ENCODE measurements at places on chromosomes 7 and 10. TPM values are rescaled to one million over a fixed set of nuclear protein-coding genes. Genes with fewer than 3 reads are reported as not detected.

DNA sequence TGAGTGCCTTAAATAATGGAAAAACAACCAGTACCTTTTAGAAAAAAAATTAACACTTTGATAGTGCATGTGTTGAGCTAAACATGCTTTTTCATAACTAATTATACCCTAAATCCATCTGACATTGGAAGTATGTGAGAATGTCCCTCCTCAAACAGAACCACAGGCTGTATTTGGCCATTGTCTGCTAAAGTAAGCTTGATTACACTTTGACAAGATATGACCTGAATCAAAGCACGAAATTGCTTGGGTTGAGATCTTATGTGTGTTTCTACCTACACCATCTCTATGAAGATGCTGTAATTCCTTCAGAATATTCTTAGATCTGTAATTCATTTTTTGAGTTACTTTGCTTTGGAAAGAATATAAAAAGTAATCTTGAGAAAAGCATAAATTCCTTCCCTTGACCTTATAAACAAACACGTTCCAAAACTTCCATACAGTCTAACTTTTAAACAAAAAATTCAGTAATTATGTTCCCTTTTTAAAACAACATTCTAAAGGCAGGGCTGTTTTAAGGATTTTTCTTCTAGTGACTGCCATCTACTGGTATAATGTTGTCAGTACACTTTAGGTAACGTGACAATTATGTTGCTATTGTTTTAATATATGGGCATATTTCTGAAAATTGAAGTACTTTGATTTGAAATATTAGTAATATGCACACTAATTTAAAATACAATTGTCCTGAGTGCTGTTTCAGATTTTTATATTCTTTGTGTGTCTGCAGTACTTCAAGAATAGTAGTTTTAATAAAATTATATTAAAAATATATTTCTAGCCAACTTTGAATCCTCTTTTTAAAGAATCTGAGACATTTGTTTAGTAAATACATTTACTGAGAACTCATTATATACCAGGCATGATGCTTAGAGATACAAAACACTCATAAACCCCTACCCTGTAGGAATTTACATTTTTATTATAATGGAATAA lies 20.9 kb downstream of the CD36 start:
- no peak overlapping the region for H3K4me3 ChIP-seq
- H3K4me1 ChIP-seq = no peaks in the 10 kb centered on the region

DNA sequence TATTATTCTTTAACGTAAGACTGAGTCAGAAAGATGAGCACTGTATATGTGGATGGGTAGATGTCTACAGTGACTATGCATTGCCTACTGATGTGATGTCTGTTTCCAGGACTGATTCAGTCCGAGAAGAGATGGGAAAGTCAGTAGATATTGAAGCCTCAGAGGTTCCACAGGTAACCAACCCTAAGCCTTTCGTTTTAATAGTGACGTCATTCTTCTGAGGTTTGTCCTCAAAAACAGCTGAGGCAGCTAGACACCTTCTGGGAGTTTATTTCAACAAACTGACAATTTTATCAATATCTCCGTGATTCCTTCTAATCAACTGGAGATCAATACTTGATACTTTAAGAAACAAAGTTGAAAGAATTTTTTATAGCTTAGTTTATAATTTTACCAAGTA lies 171.6 kb downstream of the LHFPL3 start:
- H3K4me3 ChIP-seq = no peak overlapping the region
- H3K27me3 ChIP-seq = no peaks in the 10 kb centered on the region
- DNase-seq = no peak

DNA sequence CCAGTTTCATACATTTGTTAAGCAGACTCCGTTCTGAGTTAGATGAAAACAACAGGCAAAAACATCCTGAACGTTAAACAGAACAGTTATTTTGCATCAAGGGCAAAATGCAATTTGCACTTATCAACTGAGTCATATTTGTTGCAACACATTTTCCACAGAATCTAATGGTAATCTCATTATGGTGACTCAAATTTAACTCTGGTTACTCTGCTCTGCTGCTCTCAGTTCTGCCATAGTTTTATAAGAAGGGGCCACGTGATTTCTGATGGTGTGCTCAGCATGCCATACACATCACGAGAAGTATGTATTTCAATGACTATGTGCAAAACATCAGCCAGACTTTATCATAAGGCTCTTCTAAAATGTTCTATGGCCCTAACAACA lies 148.8 kb downstream of the CHCHD3 start:
- no peaks in the 10 kb centered on the region for H3K27me3 ChIP-seq
- no peak for DNase-seq
- H3K4me3 ChIP-seq = no peak overlapping the region
- H3K4me1 ChIP-seq = peaks cover 21% of the 10 kb centered on the region

DNA sequence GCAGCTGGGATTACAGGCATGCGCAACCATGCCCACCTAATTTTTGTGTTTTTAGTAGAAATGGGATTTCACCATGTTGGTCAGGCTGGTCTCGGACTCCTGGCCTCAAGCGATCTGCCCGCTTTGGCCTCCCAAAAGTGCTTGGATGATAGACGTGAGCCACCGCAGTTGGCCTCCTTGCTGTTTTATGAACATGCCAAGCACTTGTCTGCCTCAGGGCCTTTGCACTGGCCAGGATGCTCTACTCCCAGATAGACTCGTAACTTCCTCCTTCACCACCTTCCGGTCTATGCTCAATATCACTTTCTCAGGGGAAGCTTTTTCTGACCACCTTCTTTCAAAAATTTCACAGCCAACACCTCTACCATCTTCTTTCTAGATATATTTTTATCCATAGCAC lies 6.3 kb downstream of the SLC26A5 start:
- H3K4me1 ChIP-seq = no peaks in the 10 kb centered on the region
- no peak overlapping the region for H3K27ac ChIP-seq
- no peaks in the 10 kb centered on the region for H3K36me3 ChIP-seq
- peaks cover 34% of the 10 kb centered on the region for H3K27me3 ChIP-seq
- no peak for DNase-seq
- H3K4me3 ChIP-seq = no peak overlapping the region

GRCh38 chr7:31114593-31115343 lies 62.7 kb downstream of the ADCYAP1R1 start:
- no peaks in the 10 kb centered on the region for H3K36me3 ChIP-seq
- no peaks in the 10 kb centered on the region for H3K4me1 ChIP-seq
- no peak overlapping the region for H3K27ac ChIP-seq
- no peak overlapping the region for H3K4me3 ChIP-seq
- no peak for DNase-seq
- H3K27me3 ChIP-seq = peaks cover 5% of the 10 kb centered on the region

Gene WDR37
- total RNA-seq = 16.8 TPM

All from activated CD4-positive, alpha-beta T cell treated with anti-CD3 and anti-CD28 coated beads for 36 hours (primary cell).